ENCODE measurements at places on chromosomes 6 and 20.

DNA sequence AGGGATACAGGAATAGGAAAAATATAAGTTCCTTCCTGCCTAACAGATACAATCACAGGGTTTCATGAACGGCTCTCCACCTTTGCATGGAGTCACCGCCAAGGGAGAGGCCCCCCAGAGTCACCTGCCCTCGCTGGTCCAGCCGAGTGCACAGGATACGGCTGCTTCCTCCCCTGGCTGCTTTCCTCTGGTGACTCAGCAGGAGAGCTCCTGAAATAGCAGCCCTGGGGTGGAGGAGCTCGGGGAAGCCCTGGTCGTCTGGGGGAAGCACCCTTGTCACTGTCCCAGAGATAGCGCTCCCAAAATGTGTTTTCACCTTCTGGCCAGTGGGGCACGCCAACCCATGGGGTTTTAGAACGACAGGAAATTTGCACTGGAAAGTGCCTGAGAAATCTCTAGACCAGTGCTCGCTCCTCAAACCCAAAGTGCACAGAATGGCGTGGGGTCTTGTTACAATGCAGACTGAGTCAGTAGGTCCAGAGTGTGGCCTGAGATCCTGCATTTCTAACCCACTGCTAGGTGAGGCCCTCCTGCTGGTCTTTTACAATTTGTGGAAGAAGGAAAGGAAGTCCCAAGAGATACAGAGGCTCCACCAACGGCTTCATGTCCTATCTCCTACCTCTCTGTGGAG is 35.9 kb upstream of the FAM50B start:
- DNase-seq = peak; percentile 13

DNA sequence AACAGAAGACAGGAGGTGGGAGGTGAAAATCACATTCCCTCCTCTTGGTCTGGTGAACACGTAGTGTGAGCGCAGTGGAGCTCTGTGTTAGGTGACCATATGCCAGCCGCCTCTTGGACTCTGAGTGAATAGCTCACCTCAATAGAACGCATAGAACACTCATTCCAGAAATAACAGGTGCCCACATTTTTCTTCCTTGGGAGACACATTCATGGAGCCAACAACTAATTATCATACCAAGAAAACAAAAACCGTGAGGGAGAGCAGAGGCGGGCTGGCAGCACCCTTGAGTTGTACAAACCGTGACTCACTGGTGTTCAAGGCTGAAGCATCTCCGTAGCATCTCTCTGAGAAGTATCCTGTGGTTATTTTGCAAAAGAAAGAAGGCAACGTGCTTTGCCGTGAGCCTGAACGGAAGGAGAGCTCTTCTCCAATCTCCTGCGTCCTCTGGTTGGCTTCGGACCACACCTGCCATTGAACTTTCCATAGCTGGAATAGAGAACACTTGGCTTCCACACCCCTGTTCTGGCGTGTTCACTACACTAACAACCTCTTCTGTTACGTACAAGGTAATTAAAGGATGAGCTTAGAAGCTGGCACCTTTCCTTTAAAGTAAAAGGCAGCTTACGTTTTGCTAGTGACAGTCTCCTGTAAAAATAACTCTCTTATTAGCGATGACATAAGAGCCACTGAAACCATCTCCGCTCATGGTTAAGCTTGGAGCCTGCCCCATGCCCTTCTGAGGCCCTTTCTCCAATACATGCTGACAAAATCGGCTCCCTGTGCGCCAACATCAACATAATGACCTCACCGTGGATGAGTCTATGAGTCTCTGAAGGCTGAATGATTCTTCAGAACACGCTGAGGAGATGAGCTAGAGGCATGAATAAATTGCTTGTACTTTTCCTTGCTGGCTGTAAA is 30.2 kb upstream of the SGK1 start:
- DNase-seq = no peak

DNA sequence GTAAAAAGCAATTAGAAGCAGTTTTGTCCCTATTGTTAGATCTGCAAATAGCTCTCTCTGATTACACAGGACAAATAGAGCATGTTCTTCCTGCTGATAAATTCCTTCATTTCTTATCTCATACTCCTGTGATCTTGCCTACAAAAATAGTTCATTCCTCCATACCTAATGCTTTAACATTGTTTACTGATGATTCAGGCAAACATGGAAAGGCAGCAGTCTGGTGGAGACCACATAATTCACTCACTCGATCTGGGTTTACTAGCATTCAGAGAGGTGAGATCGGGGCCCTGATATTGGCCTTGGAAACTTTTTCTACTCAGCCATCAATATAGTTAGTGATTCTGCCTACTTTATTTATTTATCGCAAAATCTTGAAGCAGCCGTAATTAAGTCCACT is 20.2 kb downstream of the HLA-DPA1 start:
- no peak for DNase-seq

DNA sequence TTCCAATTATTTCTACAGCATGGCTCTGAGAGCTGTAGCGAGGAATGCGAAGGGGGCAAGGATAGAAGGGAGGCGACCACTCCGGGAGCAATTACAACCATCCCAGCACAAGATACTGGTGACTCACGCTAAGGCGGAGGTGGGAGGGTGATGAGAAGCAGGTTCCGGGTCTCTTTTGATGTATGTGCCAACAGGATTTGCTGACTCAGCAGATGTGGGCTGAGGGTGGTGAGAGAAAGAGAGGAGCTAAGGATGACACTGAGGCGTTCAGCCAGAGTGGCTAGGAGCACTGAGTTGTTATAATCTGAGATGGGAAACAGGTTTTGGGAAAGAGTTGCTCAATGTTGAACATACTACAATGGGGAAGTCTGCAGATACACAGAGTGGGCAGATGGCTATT is 9.3 kb upstream of the TXNDC5 start:
- DNase-seq = no peak

DNA sequence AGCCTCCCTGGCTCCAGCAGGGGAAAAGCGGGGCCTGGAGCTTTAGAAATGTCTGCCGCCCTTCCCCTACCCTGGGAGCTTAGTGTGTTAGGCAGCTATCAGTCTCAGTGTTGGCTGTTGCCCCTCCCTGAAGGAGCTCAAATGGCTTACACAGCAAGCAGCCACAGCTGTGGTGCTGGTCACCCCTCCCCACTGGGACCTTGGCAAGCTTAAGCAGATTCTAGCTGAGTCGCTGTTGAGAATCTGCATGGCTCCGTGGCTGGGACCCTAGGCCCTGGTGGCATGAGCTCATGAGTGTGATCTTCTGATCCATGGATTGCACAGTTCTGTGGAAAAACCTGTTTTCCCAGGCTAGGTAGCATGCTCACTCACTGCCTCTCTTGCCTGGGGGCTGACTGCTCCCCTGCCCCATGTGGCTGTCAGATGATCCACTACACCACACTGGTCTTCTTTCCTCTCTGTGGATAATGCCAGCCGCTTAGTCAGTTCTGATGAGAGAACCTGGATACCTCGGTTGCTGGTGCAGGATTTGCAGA is 714.0 kb downstream of the MAFB start:
- DNase-seq = no peak

DNA sequence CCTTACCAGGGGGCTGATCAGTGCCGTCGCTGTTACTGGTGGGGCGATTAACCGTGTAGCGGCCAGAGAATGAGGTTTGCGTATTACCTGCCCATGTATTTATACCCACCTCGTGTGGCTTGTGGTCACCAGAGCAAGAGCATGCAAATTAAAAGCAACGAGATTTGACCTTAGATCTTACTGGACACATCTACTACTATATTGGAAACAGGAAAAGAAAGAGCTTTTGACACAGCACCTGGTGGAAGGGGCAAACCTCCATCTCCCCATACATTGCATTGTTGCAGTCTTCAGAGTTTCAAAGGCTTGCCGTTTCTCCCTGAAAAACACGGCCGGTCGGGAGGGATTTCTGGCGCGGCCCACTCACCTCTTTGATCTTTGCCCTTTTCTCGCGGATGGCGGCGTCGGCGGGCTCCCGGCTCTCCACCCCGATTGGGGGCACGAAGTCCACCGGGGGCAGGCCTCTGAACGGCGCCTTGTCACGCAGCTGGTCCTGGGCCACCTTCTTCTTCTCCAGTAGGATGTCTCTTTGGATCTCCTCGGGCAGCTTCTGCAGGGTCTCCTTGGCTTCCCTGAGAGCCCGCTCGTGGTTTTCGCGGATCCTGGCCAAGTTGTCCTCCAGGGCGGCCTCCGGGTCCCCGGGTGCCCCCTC is 1.3 kb downstream of the MAN1A1 start:
- DNase-seq = no peak

GRCh38 chr6:27188885-27189418 is 58.5 kb upstream of the PRSS16 start:
- DNase-seq = peak; percentile 82

GRCh38 chr6:91562955-91563354 is 976.1 kb upstream of the MAP3K7 start:
- no peak for DNase-seq

GRCh38 chr6:166179704-166180103 is 12.1 kb upstream of the TBXT start:
- no peak for DNase-seq

DNA sequence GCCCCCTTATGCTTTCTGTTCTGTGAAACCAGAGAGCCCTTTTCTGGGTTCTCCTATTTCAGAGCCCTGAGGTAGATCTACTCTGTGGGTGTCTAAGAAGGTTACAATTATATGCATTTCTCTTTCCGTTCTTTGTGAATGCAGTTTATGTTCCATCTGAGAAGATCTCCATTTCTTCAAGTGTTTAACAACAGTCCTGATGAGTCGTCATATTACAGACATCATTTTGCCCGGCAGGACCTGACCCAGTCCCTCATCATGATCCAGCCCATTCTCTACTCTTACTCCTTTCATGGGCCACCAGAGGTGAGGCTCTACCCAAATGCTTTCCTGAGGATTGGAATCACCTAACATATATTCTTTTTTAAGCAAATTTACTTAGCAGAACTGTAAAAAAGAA is 18.8 kb upstream of the SMIM26 start:
- no peak for DNase-seq

DNA sequence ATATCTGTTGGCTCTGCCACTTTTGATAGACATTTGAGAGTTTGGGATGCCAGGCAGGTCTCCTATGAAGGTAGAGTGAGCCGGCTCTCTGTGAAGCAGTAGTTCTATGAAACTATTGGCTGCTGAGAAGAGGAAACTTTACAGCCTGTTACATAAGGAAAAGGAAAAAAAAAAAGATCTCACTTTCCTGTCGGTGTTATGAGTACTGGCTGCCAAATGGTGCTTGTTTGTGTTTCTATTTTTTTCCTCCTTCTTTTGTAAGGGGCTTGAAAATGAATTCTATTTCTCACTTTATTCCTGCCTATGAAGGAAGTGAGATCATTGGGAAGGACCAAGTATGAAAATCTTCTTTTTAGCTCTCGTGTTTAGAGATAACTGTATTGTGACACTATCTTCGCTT is 73.1 kb upstream of the CLDN20 start:
- no peak for DNase-seq

DNA sequence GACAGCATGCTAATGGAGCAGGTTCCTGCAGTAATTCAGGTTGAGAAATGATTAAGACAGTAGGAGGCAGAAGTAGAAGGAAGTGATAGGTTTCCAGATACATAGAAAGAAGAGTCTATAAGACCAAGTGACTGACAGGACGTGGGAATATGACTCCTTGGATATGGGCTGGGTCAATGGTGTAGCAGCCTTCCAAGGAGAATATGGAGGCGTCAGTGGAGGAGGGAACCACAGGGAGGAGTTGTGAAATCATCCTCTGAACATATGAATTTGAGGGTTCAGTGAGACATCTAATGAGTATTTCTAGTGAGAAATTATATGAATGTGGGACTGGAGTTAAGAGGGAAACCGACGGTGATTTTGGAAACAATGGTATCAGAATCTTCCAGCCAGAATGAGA is 43.3 kb downstream of the NUDT3 start:
- no peak for DNase-seq

Data from activated CD4-positive, alpha-beta T cell treated with anti-CD3 and anti-CD28 coated beads, Interleukin-2, Interleukin-4, amounts not matched to agents 100 ng/mL and 50 ng/mL, durations not matched to agents 16 hours and 8 hours (primary cell).